ENCODE measurements at places on chromosomes 16 and 17.
A peak's percentile ranks its signal among the peaks of the same experiment; 100 is the strongest.

- DNase-seq = peak; percentile 88
Observed at GRCh38 chr16:9072806-9073341, 18.6 kb upstream of the HAPSTR1 start.

- DNase-seq = no peak
Observed at GRCh38 chr16:48367441-48368049, 17.7 kb downstream of the SIAH1 start.

GRCh38 chr17:17970699-17971430, 1.3 kb downstream of the TOM1L2 start:
- no peak for DNase-seq

- no peak for DNase-seq
Observed at GRCh38 chr17:46979147-46979863, at the start of gene RPRML. TSS of gene RPRML (minus strand) at chr17:46979253. CDS start at chr17:46979007, 246 bp downstream.
